Thyroid gland (tissue), 4 donors: ENCODE measurements at places on chromosomes 3 and 15.

DNA sequence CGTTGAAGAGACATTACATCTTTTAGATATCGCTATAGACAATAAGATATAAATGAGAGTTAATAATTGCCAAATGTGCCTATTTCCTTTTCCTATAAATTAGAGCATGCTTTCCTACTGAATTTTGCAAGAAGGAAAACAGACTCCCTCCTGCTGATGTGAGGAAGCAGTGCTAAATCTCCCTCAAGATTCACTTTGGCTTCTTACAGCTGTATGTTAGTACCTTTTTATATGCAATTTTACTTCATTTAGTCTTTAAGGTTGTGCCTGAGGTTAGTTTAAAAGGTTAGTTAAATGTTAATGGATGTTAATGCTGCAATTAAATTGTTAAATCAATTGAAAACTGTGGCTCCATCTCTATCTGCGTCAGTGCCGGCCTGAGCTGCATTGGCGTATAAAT lies 728.8 kb downstream of the NR2F2 start:
- no peaks in the 10 kb centered on the region for H3K27me3 ChIP-seq
- H3K4me1 ChIP-seq: no peaks in the 10 kb centered on the region
- no peak overlapping the region for H3K27ac ChIP-seq
- DNase-seq: no peak
- no peaks in the 10 kb centered on the region for H3K36me3 ChIP-seq

DNA sequence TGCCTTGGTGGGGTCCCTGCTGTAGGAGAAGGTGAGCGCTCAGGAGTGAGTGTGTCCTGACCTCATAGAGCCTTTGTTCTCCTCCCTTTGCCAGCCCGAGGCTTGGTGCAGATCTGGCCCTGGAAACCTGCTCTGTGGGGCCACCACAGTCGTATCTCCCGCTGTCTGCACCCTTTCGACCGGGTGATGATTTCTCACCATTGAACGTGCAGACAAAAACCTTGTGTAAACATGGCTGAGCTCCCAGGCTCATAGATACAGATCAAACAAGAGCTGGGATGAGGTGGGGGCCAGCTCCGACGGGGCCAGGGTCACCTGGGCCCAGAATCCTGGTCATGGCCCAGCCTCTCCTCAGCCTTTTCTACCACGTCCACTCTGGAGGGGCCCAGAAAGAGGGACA lies 34.6 kb upstream of the ESYT3 start:
- H3K27ac ChIP-seq: no peak overlapping the region
- no peaks in the 10 kb centered on the region for H3K27me3 ChIP-seq
- H3K4me1 ChIP-seq: no peaks in the 10 kb centered on the region
- peaks cover 38% of the 10 kb centered on the region for H3K36me3 ChIP-seq

DNA sequence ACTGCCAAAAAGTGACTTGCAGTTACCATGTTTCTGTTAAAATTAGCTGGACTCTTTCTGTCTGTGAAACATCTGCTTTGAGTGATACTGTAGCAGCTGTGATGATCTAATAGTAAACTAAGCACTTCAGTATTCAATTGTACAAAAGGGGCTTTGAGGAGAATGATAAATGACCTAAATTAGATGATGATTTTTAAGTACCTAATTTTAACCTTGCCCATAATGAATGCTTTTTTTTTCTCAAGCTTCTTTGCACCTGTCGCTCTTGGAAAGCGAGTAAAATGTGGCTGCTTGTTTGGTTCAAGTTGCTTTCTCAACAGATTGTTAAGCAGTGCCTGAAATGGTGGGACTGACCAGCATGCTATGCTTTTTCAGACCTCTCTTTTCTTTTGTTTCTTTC lies 752.3 kb downstream of the EPHA3 start:
- DNase-seq: no peak
- no peaks in the 10 kb centered on the region for H3K36me3 ChIP-seq
- H3K27ac ChIP-seq: no peak overlapping the region
- no peaks in the 10 kb centered on the region for H3K27me3 ChIP-seq
- no peak overlapping the region for H3K4me3 ChIP-seq
- H3K4me1 ChIP-seq: no peaks in the 10 kb centered on the region

DNA sequence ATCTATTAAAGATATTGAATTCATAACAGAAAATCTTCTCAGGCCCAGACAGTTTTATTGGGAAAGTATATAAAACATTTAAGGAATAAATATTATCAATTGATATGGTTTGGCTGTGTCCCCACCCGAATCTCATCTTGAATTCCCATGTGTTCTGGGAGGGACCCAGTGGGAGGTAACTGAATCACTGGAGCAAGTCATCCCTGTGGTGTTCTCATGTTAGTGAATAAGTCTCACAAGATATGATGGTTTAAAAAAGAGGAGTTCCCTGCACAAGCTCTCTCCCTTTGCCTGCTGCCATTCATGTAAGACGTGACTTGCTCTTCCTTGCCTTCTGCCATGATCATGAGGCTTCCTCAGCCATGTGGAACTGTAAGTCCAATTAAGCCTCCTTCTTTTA lies 160.5 kb downstream of the ANO10 start:
- no peak for DNase-seq
- no peaks in the 10 kb centered on the region for H3K36me3 ChIP-seq

GRCh38 chr3:88824666-88825564 lies 282.5 kb upstream of the EPHA3 start:
- DNase-seq: no peak
- H3K36me3 ChIP-seq: no peaks in the 10 kb centered on the region
- no peak overlapping the region for H3K4me3 ChIP-seq

- H3K4me3 ChIP-seq: no peak overlapping the region
- DNase-seq: no peak
- no peak overlapping the region for H3K27ac ChIP-seq
- H3K4me1 ChIP-seq: no peaks in the 10 kb centered on the region
- H3K27me3 ChIP-seq: no peaks in the 10 kb centered on the region
These were observed 291.0 kb upstream of the TGFBR2 start for GRCh38 chr3:30315447-30315846.

DNA sequence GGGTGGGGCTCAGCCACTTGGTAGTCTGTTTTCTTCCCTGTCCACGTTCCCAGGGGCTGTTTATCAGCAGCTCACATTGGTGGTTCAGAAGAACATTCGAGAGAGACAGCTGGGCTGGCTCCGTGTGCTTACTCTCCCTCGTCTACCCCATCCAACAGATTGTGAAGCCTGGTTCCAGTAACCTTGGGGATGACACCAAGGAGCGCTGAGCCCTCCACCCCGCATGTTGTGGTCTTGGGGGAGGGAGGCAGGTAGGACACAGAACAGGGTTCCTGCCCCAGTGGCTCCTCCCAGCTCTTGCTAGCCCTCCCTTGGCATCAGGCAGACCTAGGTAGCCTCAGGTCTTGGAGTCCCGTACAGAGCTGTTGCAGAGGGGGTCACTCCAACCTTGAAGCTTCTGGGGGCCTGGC lies 33.1 kb downstream of the KLF13 start:
- no peak for DNase-seq
- H3K4me1 ChIP-seq: peaks cover 97% of the 10 kb centered on the region
- no peaks in the 10 kb centered on the region for H3K36me3 ChIP-seq
- H3K4me3 ChIP-seq: no peak overlapping the region

GRCh38 chr3:21826416-21826815 lies 75.4 kb upstream of the ZNF385D start:
- no peaks in the 10 kb centered on the region for H3K36me3 ChIP-seq
- H3K27ac ChIP-seq: no peak overlapping the region
- no peaks in the 10 kb centered on the region for H3K27me3 ChIP-seq

GRCh38 chr3:5666455-5666854 lies 478.9 kb downstream of the EDEM1 start:
- H3K27ac ChIP-seq: no peak overlapping the region
- no peak for DNase-seq
- no peaks in the 10 kb centered on the region for H3K27me3 ChIP-seq
- H3K4me1 ChIP-seq: no peaks in the 10 kb centered on the region
- no peaks in the 10 kb centered on the region for H3K36me3 ChIP-seq

- H3K4me3 ChIP-seq: no peak overlapping the region
- no peak overlapping the region for H3K27ac ChIP-seq
- H3K4me1 ChIP-seq: no peaks in the 10 kb centered on the region
- H3K36me3 ChIP-seq: no peaks in the 10 kb centered on the region
These were observed 680.1 kb downstream of the EPHA3 start for GRCh38 chr3:89787485-89787884.

DNA sequence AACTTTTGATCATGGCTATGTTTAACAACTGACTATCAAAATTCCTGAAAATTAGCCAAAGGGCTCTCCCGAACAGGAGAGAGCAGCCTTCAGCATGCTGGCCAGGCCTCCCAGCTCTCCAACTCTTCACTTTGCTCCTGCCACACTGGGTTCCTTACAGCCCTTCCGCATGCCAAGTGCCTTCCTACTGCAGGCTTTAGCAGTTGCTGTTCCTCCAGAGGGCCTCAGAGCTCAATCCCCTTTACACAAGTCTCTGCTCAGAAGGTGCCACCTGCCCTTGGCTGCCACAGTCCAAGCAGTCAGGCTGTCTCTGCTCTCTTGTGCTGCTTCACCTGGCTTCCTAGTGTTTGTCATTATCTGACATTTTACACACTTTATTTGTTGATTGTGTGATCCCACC lies 553.1 kb upstream of the PPP2R3A start:
- DNase-seq: no peak
- H3K4me1 ChIP-seq: no peaks in the 10 kb centered on the region
- no peak overlapping the region for H3K4me3 ChIP-seq
- no peak overlapping the region for H3K27ac ChIP-seq
- no peaks in the 10 kb centered on the region for H3K36me3 ChIP-seq

DNA sequence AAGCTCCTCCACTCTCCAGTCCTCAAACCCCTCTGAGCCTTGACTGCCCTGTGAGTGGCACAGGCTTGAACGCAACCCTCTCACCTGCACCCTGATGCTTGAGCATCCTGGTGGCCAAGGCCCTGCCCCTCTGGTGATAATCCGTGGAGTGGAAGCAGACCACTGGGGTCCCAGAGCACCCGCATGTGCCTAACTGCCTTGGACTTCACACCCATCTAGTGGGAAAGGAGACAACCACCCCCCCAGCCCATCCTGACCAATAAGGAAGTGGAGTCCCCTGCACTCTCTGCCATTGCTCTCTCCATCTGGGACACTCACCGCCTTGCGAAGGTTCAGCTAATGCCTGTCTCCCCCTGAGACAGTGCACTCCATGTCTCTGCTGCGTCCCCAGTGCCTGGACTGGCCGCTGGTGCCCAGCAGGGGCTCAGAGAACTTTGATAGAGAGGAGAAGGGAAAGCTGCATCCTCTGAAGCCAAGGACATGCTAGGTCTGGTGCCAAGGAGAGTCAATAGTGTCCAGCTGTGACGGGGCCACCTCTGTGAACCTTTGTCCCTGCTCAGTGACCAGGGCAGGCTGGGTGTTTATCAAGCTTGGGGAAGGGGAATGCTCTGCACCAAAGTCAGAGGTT lies 3.4 kb downstream of the KLF15 start:
- H3K27me3 ChIP-seq: no peaks in the 10 kb centered on the region
- no peak overlapping the region for H3K27ac ChIP-seq
- no peak overlapping the region for H3K4me3 ChIP-seq
- no peak for DNase-seq

DNA sequence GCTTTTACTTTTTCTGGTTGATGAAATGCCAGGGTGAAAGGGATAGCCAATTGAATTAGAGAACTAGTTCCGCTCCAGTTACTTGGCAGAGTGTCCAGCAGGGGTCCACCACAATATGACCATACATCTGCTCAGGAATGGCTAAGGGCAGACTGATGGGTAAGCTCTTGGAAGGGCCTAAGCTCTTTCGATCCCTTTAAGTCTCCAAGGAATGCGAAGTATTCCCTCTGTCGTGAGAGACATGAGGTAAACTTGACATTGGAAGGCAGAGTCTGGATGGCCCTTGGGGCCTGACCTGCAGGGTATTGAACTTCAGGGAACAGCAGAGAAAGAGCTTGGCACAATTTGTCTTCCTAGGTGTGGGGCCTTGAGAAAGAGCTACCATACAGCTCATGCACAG lies 805.8 kb downstream of the PLOD2 start:
- H3K27me3 ChIP-seq: no peaks in the 10 kb centered on the region
- no peaks in the 10 kb centered on the region for H3K36me3 ChIP-seq
- no peak for DNase-seq
- no peaks in the 10 kb centered on the region for H3K4me1 ChIP-seq
- H3K27ac ChIP-seq: no peak overlapping the region
- no peak overlapping the region for H3K4me3 ChIP-seq

- no peaks in the 10 kb centered on the region for H3K4me1 ChIP-seq
- no peaks in the 10 kb centered on the region for H3K36me3 ChIP-seq
- H3K4me3 ChIP-seq: no peak overlapping the region
- H3K27ac ChIP-seq: no peak overlapping the region
These were observed 143.6 kb downstream of the NAALADL2 start for GRCh38 chr3:175002732-175003143.
